ENCODE measurements at places on chromosomes 4 and X.

GRCh38 chrX:100973411-100973810, 3.9 kb downstream of the ARL13A start:
- no peak for DNase-seq

GRCh38 chr4:82905205-82905604, 4.7 kb downstream of the THAP9 start:
- no peak for DNase-seq

GRCh38 chr4:169340834-169341233, 70.1 kb upstream of the SH3RF1 start:
- no peak for DNase-seq

- no peak for DNase-seq
Measured at GRCh38 chrX:119692191-119693039, 553 bp downstream of the SEPTIN6 start.

DNA sequence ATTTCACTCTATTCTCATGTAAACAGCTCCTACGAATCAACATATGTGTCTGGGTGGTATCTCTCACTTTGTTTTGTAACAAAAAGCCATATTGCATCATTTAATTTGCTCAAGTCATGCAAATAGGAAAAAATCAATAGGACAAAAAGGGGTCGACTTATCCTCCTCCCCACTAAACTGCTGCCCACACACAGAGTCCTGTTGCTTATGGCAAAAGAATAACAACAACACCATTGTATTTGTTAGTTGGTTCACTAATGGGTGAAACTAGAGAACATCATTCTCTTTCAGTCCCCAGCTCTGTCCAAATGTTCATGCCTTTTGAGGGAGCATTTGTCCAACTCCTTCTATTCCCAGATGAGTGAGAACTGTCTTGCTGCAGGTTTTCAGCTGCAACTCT, 2.1 kb downstream of the HHIP start:
- DNase-seq: no peak

Measured in tibial artery (tissue), 4 donors.